ENCODE measurements at places on chromosomes 11 and 22.

- DNase-seq: no peak
Measured at GRCh38 chr11:111520560-111520959, 6.0 kb downstream of the HOATZ start.

GRCh38 chr22:30825711-30826505 lies 131.2 kb downstream of the OSBP2 start:
- no peak for DNase-seq

- DNase-seq: no peak
Measured at GRCh38 chr11:109695696-109696095, 273.7 kb downstream of the C11orf87 start.

DNA sequence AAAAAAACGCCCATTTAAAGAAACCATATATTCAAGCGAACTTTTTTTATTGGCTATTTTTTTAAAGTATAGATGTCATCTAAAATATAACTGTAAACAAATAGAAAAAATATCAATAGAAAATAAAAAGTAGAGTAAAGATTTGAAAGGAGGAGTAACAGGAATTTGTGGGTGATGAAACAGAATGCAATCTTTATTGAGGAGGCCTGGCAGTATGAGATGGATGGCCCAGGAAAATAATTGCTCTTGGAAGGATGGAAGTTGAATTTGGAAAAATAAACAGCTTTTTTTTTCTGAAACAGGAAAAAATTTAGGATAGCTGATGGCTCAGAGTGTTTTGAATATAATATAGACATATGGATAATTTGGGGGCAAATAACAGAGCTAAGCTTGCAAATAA lies 219.0 kb downstream of the CASP12 start:
- no peak for DNase-seq

DNA sequence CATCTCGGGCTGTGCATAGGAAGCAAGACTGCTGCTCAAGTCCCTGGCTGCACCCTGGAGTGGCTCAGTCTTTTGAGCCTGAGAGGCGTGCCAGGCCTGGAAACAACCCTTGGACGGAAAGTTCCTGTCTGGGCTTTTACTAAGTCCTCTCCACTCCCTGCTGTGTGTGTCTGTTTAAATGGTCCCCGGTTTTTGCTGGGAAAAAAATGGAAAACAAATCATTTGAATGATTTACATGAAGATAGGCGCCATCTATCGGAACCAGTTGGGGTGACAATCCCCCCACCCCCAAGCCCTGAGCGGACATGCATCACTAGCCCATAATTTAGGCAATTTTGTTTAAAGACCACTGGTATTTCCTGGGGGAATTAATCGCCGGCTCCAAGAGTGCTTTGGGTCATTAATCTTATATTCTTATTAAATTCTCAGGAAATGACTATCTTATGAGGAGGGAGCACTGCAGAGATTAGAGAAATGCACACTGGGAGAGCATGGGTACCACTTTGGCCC lies 2.7 kb upstream of the GAB2 start:
- DNase-seq: peak; percentile 90

DNA sequence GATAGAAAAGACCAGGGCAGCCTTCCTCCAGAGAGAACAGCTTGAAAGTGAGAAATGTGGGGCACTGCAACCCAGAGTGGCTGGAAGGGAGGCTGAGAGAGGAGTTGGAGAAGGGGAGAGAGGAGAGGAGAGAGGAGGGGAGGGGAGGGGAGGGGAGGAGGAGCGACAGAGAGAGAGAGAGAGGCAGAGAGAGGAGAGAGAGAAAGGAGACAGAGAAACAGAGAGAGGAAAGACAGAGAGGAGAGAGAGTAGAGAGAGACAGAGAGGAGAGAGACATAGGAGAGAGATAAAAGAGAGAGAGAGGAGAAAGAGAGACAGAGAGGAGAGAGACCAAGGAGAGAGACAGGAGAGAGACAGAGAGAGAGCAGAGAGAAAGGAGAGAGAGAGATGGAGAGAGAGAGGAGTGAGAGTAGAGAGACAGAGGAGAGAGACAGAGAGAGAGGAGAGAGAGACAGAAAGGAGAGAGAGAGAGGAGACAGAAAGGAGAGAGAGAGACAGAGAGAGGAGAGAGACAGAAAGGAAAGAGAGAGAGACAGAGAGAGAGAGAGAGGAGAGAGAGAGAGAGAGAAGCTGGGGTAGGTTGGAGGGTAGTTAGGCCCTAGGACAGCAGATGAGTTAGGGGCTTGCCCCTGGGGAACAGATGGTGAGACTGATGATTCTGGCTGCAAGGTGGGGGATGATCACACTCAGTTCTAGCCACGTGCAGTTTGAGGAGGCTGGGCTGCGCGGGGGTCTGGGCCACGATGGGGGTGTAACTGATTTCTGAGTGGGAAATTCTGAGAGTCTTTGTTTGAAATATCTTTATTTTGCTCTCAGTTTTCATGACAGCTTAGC lies 8.5 kb upstream of the SCYL1 start:
- no peak for DNase-seq

DNA sequence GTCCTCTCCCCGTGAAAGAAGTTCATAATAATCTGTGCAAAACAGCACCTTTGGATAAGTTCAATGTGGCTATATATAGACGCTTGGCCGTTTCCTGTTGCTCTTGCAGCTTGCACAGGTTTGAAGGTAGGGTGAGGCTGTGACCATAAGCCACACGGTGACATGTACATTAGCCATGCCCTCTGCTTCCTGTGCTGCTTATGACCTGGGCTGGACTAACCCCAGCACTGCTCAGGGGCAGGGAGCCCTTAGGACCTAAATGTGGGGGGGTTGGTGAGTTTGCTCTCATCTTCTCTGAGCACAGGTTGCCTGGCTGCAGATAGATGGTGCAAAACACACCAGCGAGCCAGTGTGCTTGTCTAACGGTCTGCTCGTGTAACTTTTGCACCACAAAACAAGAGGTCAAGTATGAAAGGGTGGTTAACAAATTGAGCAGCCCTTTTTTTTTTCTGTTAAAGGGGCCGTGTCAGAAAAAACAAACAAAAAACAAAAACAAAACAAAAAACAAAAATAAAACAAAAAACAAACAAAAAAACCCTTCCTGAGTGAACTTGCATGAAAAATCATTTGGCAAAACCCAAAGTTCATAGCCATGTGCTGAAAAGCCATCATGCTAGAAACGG lies 37.3 kb downstream of the FLI1 start:
- DNase-seq: no peak

DNA sequence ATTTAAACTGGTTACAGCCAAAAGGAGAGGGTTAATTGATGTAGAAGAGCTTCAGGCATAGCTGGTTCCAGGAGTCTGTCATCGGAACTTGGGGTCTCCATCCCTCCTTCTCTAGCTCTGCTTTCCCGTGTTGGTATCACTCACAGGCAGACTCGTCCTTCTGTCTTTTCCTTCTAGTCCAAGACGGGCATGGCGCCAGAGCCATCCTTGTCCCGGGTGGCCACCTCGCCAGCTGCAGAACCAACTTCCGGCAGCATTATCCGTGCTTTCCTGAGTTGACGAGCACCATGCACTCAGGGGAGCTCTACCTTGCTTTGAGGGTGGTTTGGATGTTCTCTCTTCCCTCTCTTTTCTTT lies 14.7 kb downstream of the LINC01488 start:
- DNase-seq: no peak

DNA sequence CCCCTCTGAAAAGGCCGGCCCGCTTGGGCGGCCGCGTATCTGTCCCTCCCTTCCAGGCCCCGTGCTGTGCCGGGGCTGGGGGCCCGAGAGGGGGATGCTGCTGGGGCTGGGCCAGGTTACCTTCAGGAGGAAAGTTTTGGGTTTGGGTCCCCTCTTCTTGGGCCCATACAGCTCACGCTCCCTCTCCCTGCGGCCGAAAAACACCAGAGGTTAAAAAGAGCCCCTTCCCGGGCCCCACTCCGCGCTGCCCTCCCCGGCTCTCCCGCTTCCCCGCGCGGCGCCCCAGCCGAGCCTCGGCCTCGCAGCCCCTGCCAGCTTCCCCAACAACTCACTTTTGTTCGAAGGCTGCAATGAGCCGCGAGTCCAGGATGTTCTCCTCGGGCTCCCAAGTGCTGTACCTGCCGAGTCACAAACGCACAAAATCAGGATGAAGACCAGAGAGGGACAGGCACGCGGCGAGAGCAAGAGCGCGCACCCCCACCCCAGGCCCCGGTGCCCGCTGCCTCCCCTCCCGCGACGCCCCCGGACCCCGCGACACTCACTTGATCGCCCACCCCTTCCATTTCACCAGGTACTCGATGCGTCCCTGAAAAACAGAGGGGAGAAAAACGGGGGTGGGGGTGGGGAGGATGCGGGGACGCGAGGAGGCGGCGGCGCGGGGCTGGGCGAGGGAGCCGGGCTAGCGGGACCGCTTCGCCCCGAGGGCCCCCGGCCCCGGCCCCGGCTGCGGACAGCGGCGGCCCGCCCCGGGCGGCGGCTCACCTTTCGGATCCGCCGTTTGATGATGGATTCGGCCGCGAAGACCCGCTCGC lies 450 bp downstream of the CBX6 start:
- peak; percentile 74 for DNase-seq

DNA sequence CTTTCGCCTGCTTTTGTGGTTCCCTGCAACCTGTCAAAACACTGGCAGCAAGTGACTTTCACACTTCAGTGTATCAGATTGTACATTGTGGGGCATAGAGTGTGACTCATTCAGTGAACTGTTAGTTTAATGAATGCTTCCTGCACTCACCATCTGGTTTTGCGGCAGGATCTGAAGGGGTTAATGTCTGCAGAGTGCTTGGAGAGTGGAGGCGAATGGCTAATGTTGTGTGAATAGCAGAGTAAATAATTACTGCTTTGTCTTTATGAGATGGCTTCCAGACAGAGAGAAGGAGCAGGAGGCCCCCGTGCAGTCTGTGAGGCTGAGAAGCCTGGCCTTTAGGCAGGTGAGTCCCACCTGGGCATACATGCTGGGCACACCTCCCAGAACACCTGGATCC lies 454.3 kb upstream of the KIRREL3 start:
- peak; percentile 46 for DNase-seq

- no peak for DNase-seq
Measured at GRCh38 chr11:75652936-75653335, 15.9 kb downstream of the MAP6 start.

- no peak for DNase-seq
Measured at GRCh38 chr22:46907241-46908215, 145.1 kb downstream of the TBC1D22A start.

- no peak for DNase-seq
Measured at GRCh38 chr11:36500315-36500721, 9.8 kb downstream of the TRAF6 start.

GRCh38 chr11:38612701-38613100 lies 2014.7 kb upstream of the RAG2 start:
- no peak for DNase-seq

DNA sequence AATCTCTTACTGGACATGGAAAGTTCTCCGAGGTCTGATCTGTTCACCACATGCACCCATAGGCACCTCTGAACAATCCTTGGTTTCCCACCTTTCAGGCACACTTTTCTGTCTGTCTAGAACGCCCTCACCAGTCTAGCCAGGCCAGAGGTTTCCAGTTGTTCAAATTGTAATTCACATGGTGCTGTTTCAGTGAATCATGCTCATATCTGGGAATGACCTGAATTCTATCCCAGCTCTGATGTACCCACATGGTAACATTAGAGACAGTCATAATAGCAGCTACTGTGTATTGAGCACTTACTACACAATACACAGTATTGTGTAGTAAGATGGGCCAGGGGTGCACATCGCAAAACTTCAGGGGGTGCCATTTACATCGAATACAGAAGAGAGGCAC lies 138.2 kb downstream of the COMMD9 start:
- DNase-seq: no peak

- DNase-seq: no peak
Measured at GRCh38 chr11:74443071-74443864, 24.1 kb downstream of the KCNE3 start.

DNA sequence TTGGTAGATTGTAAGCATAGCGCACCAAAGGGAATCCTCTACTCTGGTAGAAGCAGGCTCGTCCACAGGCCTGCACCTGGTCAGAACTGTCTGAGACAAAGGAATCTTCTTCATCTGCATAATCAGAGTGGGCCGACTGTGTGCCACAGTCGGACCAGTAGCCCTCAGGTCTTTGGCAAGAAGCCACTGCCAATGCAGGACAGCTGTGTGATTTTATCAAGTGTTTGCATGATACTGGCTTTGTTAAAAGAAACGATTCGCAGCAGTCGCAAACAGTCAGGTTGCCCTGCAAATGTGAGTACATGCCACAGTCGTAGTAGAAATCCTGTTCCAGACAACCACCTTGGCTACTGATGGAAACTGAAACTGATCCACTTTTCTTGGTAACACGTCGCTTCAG lies 4.9 kb upstream of the CCDC34 start:
- no peak for DNase-seq

DNA sequence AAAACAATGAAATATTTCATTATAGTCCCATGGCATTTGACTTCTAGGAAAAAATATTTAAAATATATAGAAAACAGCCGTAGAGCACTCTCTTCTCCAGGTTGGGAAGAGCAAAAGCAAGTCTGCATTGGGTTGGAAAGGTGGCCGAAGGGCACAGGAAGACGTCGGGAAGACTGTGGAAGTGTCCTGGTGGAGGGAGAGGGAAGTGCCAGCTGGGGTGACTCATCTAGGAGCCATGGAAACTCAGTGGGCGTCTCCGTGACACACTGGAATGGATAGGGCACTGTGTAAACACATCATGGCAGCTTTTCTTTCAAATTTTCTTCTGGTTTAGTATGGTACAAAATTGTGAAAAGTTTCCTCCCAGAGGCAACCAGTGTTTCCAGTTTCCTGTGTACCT lies 12.7 kb downstream of the GTPBP1 start:
- peak; percentile 40 for DNase-seq

- DNase-seq: no peak
Measured at GRCh38 chr11:65896034-65896999, 3.9 kb downstream of the FOSL1 start.
